ENCODE measurements at places on chromosomes 16 and 17.
A peak's percentile ranks its signal among the peaks of the same experiment; 100 is the strongest.

DNA sequence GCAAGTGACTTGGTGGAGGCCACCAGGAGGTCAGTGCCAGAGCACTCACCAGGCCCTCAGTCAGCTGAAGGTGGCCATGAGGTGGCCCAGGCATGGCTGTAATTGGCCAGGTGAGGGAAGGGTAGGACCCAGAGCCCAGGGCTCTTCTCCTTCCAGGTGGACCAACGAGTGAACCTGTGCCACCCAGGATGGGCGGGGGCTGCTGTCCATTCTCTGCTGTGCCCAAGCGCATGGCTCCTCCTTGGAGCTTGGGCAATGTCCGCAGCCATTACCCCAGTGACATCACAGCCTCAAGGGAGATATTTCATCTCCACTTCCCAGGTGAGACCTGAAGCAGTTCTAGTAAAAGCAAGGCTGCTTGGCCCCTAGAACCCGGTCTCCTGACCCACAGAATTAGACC, 303.0 kb upstream of the FOXF1 start:
- no peak for DNase-seq

GRCh38 chr17:72407336-72407909, 286.6 kb downstream of the SOX9 start:
- peak; percentile 95 for DNase-seq

GRCh38 chr17:63675607-63676546, 24.0 kb downstream of the LIMD2 start:
- peak; percentile 90 for DNase-seq

DNA sequence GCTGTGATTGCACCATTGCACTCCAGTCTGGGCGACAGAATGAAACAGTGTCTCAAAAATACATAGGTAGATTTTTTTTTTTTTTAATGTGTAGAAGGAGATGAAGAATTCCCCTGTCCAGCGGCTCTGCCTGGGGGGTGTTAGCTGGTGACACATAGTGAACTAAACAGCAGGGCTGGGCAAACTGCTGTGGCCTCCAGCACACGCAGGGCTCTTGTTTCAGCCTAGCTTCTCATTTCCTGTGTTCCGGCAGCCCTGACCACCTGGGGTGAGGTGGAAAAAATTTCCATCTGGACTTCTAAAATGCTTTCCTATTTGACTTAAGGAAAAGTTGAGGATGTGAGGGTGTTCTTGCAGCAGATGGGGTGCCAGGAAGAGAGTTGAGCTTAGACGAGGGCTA, 33.3 kb upstream of the RGS9 start:
- DNase-seq, result peak; percentile 50

- no peak for DNase-seq
Observed at GRCh38 chr17:32689348-32689747, 187.6 kb downstream of the MYO1D start.

DNA sequence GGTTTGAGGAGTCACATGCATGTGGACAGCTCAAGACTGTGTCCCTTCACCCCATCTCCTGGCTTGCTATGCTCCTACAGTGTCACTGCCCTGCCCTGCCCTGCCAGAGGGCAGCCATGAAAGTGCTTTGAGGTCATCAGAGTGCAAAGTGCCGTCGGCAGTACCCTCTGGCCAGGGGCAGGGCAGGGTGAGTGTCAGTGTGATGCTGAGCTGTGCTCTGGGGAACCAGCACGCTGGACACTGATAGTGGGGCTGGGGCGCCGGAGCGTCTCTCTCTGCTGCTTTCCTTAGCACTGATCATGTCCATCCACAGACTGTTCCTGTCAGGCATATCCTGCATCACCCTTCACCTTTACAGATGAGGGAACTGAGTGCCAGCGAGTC, 1.6 kb upstream of the SPATA32 start:
- DNase-seq, result no peak

- no peak for DNase-seq
Observed at GRCh38 chr17:13134076-13134475, 116.2 kb upstream of the ELAC2 start.

DNA sequence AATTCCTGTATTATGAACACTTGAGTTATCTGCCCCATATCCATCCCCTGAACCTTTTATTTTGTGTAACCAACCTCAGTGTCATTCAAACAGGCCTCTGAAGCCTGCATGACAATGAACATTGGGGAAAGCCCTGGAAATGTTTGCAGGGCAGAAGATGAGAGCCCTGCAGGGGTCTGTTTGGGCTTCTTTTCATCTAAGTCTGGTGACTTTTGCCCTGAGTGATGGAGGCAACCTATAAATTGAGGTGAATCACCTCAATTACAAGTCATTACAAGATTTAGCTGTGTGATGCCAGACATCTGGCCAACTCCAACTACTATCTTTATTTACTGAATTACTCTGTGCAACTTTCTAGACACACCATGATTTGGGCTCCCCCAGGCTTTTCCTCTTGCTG, 189.2 kb downstream of the MAF start:
- DNase-seq, result no peak

- peak; percentile 15 for DNase-seq
Observed at GRCh38 chr17:74987909-74988711, 678 bp downstream of the CDR2L start.

DNA sequence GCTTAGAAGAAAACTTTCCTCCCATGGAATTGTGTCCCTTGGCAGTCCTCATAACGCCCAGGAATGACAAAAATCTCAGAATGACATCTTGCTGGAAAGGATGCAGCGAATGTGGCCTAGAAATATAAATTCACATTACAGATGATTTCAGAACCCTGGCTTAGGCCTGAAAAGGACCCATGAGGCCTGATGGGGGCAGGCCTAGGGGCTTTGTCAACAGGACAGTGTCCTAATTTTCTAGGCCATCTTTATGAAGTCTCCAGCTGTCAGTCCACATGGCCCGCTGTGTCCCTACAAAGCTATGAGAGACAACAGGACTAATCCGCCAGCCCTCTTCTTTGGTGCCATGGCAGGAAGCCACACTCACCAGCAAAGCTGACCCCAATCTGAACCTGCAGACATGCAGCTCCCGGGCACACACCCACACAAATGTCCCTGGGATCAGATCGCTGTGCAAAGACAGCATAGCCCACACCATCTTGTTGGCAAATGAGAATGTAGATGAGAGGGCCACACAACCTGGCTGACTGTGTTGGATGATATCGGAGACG, 40.4 kb upstream of the DNAH17 start:
- DNase-seq, result no peak

GRCh38 chr17:48542698-48543106, 2.2 kb downstream of the HOXB2 start:
- DNase-seq, result no peak

DNA sequence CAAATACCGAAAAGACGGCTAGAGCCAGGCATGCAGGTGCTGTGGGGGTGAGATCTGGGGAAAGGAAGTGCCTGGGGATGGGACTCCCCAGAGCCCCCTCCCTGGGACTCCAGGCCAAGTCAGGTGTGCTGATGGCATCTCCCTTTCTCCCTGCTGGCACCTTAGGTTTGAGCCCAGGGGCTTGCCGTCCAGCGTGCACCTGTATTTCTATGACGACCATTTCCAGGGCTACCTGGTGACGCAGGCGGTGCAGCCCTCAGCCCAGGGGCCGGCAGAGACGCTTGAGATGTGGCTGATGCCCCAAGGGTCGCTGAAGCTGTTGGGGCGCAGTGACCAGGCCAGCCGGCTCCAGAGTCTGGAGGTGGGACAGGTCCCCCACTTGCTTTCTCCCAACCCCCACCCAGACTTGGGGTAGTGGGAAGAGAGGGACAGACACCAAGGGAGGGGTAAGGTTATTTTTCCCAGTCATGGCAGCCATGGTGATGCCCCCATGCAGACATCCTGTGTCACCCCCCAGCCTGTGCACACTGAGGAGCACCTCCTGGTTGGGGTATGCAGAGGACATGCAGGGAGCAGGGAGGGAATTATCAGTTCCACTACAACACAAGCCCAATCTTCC, 11.1 kb downstream of the XYLT2 start:
- no peak for DNase-seq

DNA sequence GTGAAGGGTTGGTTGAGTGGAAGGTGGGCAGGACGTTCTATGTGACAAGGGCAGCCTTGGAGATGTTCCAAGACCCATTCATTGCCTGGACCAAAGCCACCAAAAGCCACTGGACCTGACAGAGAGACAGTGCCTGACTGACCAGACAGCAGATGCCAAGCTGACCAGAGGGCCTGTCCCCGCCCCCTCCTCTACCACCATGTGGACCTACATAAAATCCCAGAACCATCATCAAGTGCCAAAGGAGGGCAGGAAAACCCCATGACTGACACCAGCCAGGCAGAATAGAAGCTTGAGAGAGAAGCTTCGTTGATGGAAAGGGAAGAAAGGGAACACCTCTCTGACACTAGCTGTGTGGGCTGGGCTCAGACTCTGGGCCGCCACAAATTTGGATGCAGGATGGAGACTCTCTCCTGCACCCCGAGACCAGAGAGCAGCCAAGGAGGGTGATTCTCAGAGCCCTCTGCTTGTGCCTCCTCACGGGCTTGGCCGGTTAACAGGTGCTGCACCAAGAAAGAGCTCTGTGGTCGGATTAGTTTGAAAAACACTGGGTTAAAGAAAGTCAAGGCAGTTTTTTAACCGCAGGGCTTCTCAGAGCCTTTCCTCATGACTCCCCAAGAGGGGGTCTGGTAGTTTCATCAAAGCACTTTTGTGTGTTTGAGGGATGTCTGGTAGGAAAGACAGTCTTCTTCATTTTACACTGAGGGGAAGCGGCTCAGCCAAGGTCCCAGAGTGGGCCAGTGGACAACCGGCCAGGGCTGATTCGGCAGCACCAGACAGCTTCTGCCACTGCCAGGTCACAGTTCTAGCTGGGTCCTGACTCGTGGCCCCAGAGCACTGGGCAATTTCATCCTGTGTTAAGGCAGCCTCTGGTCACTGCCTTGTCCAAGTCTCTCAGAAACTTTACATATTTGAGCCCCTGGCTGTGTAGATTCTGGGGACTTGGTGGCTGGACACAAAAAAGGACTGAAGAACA, 1.7 kb downstream of the TNFRSF13B start:
- DNase-seq, result no peak

- DNase-seq, result no peak
Observed at GRCh38 chr17:55931446-55931845, 180.6 kb downstream of the PCTP start.

DNA sequence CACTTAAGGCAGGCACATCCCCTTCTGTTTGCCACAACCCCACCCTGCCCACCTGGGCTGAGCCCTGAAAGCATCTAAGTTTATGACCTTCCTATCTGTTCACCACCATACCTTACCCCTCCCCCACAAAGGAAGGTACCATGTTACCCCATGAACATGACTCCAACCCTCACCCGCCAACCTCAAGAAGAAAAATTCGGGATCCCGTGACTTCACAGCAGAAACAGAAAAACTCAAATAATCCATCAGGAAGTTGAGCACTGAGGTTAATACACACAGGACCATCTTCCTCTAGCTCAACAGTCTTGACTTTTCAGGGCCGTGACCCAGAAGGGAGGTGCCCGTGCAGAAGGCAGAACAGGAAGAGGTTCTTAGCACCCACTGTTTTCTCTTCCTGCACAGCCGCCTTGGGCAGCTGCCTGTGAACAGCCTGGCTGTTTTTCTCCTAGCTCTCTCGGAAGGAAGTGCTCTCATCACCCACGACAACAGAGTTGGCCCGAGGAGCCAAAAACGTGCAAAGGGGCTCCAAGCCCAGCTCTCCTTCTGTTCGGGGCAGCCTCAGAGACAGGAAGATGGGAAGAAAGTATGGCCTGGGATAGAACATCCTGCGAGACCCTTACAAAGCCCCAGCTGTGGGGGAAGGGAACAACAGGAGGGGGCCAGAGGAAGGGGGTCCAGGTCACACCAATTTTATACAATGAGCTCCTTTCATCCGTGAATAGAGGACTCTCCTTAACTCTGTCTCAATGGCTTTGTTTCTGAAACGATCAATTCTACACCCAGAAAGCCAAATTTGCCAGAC, 101.1 kb downstream of the XYLT1 start:
- no peak for DNase-seq

DNA sequence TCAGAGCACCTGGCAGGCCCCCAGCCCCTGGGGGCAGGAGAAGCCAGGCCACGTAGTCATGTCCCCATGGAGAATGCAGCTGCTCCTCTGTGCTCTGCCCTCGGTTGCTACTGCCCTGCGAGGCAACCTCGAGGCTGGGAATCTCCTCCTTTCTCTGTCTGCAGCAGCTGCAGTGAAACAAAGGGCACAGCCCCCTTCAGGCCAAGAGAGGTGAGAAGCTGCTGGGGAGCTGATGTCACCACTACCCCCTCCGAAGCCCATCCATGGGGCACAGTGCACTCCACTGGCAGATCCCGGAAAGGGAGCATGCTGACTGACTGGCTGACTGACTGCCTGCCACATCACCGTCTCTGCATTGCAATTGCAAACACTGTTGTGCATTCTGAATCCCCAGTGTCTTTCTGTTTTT, 103.7 kb downstream of the GRIN2A start:
- no peak for DNase-seq

- DNase-seq, result no peak
Observed at GRCh38 chr17:40153603-40154236, 13.4 kb downstream of the CASC3 start.

DNA sequence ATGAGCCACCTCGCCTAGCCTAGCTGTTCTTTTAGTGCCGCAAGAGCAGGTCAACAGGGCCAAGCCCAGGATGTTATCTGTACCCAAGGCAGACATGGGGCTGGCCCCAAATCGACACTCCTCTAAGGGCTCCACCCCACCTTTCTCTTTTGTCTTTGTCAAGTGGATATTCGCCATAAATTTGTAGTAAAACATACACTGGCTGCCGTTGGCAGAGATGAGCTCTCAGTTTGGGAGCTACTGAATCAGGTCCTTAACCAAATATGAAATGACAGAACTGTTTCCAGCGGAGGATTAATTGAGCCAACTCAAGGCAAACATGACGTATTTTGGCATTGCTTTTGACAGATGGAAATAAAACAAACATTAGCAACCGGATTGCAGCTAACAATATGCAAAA, 556.9 kb upstream of the CDH5 start:
- no peak for DNase-seq

DNA sequence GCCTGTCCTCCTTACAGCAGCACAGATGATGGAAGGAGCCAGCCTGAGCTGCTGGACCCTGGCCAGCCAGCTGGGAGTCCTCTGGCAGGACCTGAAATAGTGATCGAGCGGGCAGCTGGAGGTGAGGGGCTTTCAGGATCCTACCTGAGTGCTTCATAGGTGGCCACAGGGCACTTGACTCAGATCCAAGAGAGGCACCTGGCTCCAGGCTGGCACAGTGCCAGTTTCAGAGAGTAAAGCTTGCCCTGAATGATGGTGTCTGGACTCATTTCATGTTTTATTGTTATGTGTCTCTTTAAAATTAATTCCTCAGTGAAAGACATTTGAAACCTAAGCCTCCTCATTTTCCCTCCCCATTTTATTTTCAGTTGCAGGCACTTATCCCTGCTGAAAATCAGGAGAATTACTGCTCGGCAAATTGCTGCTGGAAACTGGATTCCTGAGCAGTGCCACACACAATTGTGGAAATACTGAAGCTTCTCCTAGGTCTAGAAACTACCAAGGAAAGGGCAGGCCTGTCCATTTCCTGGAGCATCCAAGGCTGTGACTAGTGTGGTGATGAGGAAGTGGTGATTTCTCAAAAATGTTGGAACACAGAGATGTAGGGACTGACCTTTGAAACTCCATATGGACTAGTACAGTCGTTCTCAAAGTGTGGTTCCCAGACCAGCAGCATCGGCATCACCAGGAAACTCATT, 16.1 kb upstream of the ADAMTS18 start:
- no peak for DNase-seq

DNA sequence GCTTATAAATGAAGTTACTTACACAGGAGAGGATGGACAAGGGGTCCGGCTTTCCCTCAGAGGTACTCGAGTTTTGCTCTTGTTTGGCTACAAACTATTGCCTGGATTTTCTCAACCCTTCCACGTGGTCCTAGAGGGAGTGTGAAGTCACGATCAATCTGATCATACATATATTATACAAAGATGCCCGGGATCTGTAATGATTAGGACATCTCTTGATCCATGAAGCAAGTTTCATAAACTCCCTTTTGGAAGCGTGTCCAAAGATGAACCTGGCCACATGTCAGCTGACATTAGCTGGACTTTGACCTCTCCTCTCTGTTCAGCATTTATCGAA, 2.3 kb upstream of the CDH11 start:
- DNase-seq, result no peak
